ENCODE measurements at places on chromosomes 5 and 9.
A peak's percentile ranks its signal among the peaks of the same experiment; 100 is the strongest.

GRCh38 chr5:133668458-133668857 is 56.1 kb upstream of the FSTL4 start:
- DNase-seq, result no peak

- no peak for DNase-seq
Measured at GRCh38 chr9:93041108-93041802, 17.2 kb upstream of the SUSD3 start.

- DNase-seq, result no peak
Measured at GRCh38 chr5:112738191-112738560, 491 bp downstream of the APC start.

DNA sequence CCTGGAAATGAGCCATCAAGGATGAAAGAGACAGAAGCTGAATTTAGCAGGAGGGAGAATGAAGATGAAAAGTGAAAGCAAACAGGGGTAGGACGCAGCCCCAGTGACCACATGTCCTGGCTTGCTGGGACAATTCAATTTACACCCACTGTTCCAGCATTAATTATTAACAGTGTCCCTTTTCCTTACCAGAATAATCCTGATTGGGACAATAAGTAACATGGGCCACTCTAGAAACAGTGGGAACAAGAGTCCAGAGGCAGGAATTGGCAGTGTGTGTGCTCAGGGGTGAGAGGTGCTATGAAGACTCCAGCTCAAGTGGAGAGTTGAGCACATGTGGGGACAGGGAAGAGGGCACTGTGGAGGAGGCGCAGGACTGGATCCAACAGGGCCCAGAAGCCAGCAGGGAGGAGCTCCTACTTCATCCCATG is 147.1 kb downstream of the C5orf15 start:
- DNase-seq, result no peak

- DNase-seq, result no peak
Measured at GRCh38 chr9:9905736-9906135, 707.1 kb downstream of the PTPRD start.

DNA sequence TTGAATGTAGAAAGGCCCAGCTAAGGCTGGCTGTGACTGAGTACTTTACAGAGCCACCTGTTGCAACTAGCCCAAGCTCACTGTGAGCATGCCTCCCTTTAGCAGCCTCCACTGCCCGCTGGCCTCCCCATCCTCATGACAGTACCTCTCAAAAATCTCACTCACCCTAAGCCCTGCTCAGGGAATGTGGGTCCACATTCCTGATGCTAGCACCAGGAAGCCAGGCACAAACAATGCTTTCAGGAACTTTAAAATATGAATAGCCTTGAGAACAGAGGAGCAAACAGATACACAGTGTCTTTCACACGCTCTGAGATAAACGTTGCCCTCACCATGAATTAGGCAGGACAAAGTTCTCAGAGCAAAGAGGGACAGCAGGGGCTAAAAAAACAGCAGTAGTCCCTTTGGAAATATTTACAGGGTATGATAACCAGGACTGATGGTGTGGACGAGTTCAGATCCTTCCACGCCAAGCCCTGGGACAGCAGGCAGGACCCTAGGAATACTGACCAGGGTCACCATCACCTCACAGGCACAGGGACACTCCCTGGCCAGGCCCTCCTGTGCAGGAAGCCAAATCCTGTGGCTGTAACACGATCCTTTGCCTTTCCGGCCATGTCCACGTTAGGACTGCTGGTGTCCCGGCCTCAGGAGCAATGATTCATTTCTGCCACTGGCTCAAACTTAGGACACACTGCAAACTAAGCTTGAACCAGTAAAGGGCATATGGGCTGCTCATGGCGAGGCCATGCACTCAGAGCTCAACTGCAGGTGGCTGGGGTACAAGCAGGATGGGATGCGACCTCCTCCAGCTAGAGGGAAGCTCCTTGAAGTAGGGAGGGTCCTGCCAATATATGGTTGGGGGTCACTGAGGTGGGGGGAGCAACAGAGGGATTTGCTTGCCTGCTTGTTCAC is 9.6 kb downstream of the ACSL6 start:
- no peak for DNase-seq

GRCh38 chr5:112921833-112922817 is at the start of gene REEP5:
TSS of gene REEP5 (minus strand) at chr5:112922227. CDS start at chr5:112922190, 37 bp downstream.
- peak; percentile 71 for DNase-seq

- no peak for DNase-seq
Measured at GRCh38 chr9:17116400-17116837, 18.4 kb upstream of the CNTLN start.

- no peak for DNase-seq
Measured at GRCh38 chr5:485946-486491, 38.2 kb downstream of the SLC9A3 start.

DNA sequence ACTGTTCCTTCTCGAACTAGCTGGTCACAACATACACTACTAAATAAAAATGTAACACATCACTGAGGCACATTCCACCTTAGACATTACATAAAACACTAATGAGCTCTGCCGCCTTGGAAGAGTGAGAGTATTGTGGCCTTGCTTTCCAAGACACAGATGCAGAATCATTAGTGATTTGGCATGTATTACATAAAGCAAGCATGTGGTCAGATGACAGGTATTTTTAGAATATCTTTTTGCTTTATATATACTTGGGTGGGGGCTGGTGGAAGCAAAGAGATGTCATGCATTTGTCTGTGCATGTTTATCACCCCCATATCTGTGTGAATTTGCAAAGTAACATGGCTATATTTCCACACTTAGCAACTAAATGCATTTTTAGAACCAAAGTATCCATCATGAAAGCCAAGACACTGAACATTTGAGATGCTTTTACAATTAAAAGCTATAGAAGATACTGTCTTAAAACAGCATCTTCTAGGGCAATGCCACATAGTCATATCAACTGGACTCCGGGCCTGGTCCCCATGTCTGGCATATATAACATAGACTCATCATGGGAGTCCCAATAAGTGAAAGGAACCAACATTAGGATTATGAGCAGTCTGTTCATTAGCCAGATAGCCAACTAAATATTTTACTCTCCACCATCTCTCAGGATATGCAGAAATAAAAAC is 213.5 kb downstream of the MEF2C start:
- no peak for DNase-seq

DNA sequence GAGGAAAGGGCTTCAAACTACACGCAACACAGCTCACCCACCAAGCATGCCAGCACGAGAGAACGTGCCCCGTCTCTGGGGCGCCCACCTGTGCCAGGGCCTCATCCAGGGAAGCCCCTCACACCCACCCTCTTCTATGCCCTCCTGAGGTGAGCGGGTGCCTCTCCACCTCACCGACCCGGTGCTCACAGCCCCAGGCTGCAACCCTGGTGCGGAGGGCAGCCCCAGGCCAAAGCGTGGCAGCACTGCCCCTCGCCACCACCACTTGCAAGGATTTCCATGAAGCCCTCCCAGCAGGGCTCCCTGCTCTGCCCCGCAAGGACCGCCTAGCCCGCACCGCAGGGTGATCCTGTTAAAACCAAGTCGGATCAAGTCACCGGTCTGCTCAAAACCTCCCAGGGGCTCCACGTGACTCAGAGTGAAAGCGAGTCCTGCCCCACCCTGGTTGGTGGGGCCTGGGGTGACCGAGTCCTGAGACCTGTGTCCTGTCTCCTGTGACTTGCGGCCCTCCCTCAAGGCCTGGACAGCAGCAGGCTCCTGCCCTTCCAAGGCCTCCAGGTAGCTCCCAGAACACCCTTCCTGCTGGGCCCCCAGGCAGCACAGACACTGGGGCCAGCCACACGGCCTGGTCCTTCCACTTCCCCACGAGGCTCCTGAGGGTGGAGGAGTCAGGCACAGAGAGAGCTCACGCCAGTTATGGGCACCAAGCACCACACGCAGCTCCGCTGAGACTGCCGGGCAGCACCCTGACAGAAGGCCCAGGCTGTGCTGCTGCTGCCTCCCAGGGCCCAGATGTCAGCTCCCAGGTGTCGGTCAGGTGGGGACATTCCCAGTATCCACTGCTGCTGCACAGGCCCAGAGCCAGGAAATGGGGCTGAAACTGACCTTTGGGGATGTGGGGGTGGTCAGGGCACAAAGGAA is 12.7 kb downstream of the BRD3 start:
- no peak for DNase-seq

GRCh38 chr5:108122702-108123101 is 259.2 kb downstream of the FBXL17 start:
- no peak for DNase-seq

DNA sequence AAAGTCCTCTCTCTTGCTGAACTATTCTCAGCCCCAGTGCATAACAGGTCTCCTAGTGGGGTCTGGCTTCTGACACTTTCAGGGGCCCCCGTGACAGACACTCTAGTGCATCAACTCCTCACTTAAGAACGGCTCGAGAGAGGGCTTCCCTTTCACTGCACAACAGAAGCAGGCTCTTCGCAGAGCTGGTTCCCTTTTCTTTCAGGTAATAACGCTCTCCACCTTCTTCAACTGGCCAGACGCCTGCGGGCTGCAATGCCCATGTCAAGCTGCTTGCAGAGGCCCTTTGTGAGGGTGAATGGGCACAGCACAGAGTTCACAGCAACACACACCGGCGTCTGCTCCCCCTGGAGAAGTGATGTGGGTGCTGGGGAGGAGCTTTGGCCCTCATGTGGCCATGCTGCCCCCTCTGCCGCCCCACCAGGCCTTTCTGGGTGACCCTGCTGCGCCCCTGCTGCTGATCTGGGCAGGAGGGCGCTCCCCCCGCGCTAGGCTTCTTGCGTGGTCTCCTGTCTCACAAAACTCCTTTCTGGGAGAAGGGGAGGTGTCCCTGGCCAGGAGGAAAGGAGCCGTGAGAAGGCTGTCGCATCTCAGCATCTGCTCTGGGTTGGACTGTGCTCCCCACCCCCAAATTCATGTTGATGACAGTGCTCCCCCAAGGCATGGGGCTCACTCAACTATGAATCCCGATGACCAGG is 2.4 kb downstream of the MRPL36 start:
- no peak for DNase-seq

DNA sequence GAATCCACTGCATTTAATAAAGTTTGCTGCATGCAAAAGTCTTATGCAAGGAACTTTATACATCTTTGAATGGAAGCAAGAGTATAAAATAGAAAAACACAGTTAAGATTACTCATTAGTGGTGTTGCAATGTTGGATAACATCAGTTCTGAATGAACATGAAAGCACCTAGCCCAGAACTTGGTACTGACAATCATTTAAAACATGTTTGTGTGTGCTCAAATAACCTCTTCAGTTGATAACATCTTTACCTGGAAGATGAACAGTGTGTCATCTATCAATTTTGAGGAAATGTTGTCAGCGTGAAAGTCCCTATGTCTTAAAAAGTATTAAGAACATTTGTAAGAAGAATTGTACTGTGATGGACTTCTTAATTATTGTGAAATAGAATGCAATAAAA is 370.4 kb upstream of the GRAMD2B start:
- no peak for DNase-seq

GRCh38 chr9:135253305-135254004 is 166.0 kb downstream of the OLFM1 start:
- DNase-seq, result no peak

DNA sequence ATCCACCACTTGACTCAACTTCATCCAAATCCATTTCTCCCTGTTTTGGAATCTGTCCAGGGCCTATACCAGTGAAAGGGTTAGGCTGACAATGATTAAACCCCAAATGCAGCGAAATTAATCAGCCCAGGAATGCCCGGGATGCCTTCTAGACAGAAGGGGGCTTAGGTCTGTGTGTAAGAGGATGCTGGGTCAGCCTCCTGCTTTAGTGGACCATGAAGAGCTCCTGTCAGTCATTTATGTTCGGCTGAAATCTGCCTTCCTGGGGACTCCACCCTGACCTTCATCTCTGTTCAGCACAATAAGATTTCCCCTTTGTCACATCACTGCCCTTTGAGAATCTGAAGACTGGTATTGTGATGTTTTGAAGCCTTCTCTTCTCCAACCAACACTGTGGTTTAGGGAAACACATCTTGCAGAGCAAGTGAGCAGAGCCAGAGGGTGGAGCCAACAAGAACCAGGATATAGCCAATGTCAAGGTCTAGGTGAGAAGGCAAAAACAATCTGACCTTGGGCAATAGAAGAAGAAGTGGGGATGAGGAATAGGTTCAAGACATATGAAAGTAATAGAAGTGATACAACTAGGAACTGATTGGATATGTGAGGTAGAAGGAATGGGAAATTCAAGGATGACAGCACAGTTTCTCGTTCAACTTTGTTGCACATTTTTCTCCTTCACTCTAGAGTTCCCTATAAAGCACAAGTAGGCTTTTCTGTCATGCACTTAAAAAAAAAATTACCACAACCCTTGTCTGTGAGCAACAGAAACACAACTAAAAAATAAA is 234.4 kb downstream of the ARHGAP26 start:
- DNase-seq, result no peak

DNA sequence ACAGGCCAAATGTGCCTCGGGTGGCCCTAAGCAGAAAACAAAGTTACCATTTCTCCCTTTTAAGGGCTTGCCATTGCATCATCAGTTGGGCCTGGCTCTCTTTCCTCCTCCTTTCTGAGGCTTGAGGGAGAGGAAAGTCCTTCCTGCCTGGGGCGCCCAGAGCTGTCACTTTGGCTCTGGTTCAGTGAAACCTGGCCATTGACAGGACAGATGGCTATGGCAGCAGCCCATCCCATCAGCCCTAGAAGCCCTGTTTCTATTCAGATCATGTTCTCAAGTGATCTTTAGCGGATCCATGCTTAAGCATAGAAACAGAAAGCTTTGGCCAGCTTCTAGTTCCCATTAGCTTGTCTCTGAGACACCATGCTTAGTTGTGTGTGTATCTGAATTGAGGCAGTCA is 293.4 kb downstream of the YTHDC2 start:
- no peak for DNase-seq

DNA sequence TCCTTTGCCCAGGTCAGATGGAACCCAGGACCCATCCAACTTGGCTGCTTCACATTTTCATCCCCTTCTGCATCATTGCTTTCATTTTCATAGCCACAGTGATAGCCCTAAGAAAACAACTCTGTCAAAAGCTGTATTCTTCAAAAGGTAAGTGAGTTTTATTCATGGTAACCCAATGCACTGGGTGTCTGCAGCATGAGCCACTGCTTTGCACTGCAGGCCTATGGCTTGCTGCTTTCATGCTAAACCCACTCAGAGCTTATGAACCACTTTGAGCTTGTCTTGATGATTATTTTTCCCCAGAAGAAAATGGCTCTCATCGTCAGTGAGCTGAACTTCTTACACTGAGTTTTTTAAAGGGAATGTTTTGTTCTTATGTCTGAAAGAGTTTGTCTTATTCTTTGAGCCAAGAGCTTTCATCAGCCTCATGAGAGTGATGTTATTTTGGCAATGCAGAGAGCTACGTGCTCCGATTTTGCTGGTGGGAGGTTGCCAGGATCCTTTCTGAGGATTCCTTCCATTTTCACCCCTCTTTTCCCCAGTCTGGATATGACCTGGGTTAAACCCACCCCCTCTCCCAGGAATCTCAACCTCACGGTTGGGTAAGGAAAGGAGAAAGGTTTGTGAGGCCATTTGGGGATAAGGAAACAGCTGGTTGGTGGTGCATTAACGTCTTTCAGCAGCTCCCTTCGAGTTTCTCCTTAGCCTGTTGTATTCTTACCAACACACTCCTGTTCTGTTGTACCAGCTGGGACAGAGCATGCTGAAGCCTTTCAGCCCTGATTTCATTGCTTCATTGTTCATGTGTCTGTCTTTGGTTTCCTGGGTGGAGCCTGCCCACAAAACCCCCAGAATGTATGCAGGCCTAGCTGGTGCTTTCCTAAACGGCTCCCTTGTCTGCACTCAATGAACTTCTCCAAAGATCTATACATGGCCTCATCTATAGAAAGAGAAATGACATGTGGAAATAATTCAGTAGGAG is 47.6 kb downstream of the PDCD1LG2 start:
- no peak for DNase-seq

- no peak for DNase-seq
Measured at GRCh38 chr9:134624621-134625181, 16.9 kb upstream of the COL5A1 start.

GRCh38 chr5:141149812-141150211 is at the start of gene PCDHB6:
TSS of gene PCDHB6 (plus strand) at chr5:141150057. CDS start at chr5:141150258, 201 bp downstream.
- DNase-seq, result no peak

- DNase-seq, result no peak
Measured at GRCh38 chr5:16152601-16153568, 26.7 kb downstream of the MARCHF11 start.
